Mesendoderm (in vitro differentiated cells): ENCODE measurements at places on chromosomes 16 and 17.

- no peak for DNase-seq
Observed at GRCh38 chr17:83099570-83100181, 20.3 kb downstream of the METRNL start.

DNA sequence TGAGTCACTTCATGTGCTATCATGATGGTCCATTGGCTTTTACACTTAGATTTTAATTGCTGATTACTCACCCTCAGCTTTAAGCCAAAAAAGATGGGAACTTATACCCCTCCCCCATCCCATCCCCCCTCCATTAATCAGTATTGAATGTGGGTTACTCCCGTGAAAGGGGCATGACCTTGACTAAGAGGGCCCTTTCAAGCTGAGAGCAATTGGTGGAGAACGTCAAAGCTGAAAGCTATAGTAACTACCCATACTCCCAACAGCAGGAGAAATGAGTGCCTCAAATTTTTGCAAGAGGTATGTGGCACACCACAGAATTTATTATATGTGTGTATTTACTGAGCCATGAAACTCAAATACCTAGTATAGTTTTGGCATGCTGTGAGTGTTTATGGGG is 99.7 kb upstream of the CDH8 start:
- DNase-seq = no peak

DNA sequence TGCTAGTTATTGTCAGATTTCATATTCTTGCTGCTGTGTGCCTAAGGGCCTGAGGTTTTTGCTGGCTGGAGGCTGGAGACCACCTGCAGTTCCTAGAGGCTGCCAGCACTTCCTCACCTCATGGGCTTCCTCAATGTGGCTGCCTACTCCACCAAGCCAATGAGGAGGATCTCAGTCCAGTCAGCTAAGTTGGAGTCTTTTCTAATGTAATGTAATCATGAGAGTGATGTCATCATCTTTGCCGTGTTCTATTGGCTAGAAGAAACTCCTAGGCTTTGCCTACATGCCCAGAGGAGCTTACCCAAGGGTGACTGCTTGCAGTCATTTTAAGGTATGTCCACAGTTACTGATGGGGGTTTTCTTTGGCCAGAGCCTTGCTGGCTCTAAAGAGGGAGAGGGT is 53.0 kb downstream of the SOCS3 start:
- no peak for DNase-seq

GRCh38 chr17:61420052-61420451 is 20.4 kb downstream of the TBX2 start:
- no peak for DNase-seq

- DNase-seq = no peak
Observed at GRCh38 chr16:54576785-54577184, 290.2 kb upstream of the IRX3 start.

DNA sequence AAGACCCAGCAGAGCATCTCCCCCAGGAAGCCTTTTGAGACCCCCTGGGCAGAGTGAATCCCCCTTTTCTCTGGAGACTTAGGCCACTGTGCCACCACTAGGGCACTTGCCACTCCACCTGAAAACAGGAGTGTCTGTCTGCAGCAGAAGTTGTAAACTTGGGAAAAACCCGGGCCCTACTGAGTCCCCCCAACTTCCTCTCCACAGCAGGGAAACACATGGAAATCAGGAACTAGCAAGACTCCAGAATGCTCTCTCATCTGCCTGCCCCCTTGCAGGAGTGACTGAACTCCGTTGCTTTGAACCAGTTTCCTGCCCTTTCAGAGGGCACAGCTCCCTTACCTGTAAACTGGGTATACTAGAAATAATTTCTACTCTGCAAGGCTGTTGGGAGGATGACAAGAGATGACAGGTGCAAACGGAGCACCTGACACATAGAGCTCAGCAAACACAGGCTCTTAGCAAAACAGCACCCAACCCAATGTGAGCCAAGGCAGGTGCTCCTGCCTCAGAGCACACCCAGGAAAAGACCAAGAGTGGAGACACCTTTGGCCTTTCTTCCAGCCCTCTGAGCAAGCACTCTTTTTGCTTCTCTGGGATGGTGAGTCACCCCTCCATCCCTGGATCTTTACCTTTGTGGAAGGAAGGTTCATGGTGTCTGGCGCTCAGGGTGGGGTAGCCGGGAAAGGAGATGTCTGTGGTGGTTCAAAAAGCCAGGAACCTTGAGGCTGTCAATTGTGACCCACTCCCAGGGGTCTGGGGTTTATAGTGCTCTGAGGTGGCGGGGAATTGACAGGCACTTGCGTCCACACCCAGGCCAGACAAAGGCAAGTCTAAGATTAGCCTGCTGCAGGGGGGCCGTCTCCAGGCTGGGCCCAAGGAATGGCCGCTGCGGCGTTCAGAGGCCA is at the start of gene HCRT:
Gene HCRT, minus strand, starts transcription at position 740 of the 908 bp plus-strand sequence. Its CDS starts 87 bp downstream, at position 653.
- DNase-seq = no peak

GRCh38 chr17:37158290-37158689 is 209.5 kb downstream of the AATF start:
- no peak for DNase-seq
